ENCODE measurements at places on chromosomes 16 and 17.

GRCh38 chr17:68507576-68507975 lies 4.7 kb upstream of the PRKAR1A start:
- DNase-seq = no peak

DNA sequence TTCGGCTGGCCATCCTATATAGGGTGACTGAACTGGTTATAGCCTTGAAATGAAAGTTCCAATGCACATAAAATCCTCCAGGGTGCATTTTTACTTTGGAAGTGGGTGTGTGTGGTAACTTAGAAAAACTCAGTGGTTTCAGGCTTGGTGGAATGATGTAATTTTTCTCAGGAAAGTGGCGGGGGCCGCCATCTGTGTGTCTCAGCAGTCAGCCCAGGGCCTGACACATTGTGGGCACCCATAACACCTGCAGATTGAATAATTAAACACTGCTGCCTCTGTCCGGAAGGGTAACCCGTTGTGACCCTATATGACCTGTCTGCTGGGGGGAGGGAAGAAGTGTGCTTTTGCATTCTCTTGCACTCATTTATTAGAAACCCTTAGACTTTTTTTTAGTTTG lies 2.2 kb upstream of the PDP2 start:
- no peak for DNase-seq

GRCh38 chr17:47998044-47998443 lies 27.1 kb downstream of the CDK5RAP3 start:
- DNase-seq = no peak

DNA sequence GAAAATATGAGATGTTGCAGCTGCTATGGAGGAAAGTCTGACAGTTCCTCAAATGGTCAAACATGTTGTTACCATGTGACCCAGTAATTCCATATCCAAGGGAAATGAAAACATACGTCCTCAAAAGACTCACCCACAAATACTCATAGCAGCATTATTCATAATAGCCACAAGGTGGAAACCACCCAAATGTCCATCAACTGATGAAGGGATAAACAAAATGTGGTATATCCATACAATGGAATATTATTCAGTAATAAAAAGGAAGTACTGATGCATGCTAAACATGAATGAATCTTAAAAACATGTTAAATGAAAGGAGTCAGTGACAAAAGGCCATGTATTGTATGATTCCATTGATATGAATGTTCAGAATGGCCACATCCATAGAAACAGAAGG lies 140.2 kb downstream of the PITPNC1 start:
- DNase-seq = no peak

DNA sequence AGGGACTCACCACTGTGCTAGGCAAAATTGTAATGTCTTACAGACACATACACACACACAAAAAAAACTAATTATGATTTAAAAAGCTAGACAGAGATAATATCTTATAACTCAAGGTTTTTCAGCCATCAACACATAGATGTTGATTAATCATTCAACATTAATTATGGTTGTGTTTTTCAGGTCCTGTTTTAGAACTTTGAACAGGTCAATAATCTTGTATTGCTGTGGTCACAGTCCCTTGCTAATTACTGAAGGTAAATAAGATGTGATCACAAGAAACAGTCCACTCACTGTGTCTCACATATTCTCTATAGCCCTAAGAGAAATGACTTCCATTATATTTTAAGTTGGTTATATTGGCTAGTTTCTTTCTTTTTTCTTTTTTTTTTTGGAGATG lies 32.4 kb upstream of the TENT4B start:
- no peak for DNase-seq

DNA sequence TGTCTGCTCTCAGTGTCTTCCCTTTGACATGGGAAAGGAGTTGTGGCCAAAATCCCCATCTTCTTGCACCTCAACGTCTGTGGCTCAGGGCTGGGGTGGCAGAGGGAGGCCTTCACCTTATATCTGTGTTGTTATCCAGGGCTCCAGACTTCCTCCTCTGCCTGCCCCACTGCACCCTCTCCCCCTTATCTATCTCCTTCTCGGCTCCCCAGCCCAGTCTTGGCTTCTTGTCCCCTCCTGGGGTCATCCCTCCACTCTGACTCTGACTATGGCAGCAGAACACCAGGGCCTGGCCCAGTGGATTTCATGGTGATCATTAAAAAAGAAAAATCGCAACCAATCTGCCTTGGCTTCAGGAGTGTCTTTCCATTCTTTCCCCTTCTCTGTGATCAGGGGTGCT lies 918 bp upstream of the MRM1 start:
- DNase-seq = no peak

DNA sequence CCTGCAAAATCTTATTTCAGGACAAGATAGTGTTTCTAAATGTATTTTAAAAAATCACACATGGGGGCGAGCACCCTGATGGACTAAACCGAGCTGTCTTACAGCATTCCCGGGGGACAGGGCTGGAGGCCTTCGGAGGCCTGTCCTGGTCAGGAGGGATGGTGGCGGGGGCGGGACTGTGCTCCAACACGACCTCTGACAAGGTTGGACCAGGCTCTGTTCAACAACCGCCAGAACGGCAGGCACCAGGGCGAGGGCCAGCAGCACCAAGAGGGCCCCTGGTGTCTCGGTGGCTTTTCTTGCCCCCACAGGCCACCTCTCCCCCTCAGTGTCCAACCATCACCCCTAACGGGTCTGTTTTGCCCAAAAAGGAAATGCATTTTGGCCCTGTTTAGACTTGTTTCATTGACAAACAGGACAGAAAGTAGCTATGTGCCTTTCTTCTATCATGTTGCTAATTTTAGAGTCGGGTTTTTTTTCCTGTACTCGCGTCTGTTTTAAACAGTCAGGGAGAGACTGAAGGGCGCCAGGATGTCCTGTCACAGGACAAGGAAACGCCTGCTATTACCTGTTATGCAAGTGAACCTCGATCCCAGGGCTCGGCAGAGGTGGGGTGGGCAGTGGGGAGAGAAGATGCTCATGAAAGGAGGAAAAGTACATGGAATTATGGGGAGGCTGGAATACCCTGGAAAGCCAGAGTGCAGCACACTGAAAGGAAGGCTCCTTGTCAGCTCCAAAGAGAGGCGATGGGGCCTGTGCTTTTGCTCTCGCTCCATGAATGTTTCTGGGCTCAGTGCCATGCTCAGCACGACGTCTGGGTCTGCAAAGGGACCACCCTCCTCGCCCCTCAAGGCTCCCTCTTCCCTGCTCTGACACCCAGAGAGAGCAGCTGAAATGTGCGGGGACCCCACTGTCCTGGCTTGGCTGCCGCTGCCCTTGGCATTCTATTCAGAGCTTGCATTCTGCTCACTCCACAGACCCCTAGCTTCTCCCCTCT lies 11.9 kb downstream of the TMEM204 start:
- DNase-seq = no peak

GRCh38 chr17:40680998-40681397 lies 16.0 kb upstream of the KRT222 start:
- no peak for DNase-seq

DNA sequence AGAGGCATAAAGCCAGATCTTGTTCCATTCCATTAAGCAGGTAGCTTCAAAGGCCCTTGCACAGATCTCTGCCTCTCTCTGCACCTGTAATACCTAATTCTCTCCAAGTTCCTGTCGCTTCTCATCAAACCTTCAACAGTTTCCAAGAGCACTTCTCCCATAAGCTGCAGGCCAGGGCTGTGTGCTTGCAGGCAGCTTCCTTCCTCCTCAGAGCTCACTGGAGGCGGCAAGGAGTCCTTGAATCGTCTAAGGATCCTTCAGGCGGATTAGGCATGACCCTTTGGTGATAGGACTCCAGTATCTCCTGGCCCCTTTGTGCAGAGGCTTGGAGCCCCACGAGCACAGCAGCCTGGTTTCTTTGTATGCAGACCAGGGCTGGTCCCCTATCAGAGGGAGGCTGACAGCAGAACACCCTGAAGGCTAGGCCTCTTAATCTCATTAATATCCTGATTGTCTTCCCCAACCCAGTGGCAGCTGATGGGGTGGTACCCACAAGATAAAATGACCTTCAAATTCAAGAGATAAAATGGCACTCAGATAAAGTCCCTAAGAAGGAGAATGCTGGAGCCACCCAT lies 19.8 kb downstream of the HNF1B start:
- no peak for DNase-seq

DNA sequence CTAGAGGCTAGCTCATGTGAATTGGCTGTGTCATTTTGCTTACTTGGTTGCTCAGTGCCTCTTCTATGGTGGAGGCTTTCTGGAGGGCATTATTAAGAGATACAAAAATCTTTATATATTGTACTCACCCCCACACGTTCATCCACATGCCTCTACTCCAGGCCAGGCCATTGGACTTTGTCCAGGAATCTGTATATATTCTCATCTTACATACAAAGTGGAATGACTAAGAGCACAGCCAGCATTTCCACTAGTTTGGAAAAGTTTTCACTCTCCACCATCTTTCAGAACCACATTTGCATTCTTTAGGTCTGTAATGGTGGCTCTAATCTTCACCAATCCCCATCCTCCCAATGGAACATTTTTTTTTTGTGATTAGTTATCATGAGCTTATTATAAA lies 4.8 kb upstream of the GLG1 start:
- no peak for DNase-seq

DNA sequence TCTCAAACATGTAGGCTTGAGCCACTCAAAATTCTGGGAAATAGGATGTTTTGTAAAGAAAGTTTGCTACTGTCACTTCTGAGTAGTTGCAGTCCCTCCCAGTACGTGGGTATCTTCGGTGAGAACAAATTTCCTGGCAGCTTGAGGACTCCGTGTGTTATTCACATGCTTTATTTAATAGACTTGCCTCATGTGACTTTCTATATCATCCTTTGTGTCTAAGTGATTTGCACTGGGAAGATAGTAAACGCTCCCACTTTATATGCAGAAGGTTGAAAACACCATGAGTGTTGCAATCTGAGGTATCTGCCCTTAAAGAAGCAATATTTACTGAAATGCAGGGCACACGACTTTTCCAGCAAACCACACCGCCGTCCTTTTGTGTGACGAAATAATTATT lies 643.7 kb downstream of the MAF start:
- DNase-seq = no peak

DNA sequence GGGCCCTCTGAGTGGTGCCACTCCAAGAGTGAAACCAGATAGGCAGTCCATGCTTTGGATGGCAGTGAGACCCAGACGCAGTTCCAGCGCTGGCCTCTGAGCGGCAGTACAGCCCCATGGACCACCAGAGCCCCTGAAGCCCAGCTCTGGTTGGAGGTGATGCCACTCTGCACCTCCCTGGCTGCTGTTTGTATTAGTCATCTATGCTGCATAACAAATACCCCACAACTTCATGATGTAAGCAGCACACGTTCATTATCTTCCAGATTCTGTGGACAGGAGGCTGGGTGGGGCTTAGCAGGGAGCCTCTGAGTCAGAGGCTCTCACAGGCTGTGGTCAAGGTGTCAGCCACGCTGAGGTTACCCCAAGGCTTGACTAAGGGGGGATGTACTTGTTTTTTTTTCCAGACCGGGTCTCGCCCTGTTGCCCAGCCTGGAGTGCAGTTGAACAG lies 5.1 kb upstream of the NME4 start:
- peak; percentile 64 for DNase-seq

- no peak for DNase-seq
These were observed 2.9 kb downstream of the NFAT5 start for GRCh38 chr16:69568676-69569075.

DNA sequence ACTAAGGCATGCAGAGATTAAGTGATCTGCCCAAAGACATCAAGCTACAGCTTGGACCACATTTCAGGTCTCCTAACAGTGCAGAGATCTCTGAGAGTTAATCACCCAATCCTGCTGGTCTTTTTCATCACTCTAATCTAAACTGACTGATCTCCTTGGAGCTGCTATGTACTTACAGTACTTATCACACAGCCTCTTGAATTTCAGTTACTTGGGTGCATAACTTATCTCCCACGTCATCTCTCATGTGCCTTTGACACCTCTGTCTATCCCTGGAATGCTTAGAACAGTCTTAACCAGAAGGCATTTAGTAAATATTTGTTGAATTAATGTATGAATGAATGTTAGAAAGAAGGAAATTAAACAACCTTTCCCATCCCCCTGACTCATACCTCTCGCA lies 139.0 kb downstream of the SNX11 start:
- no peak for DNase-seq

- DNase-seq = no peak
These were observed 15.0 kb upstream of the KREMEN2 start for GRCh38 chr16:2948807-2949704.

Measured in activated B cell treated with CpG ODN at 0.5 μM for 24 hours (primary cell).